ENCODE measurements at places on chromosomes 2 and 18.

DNA sequence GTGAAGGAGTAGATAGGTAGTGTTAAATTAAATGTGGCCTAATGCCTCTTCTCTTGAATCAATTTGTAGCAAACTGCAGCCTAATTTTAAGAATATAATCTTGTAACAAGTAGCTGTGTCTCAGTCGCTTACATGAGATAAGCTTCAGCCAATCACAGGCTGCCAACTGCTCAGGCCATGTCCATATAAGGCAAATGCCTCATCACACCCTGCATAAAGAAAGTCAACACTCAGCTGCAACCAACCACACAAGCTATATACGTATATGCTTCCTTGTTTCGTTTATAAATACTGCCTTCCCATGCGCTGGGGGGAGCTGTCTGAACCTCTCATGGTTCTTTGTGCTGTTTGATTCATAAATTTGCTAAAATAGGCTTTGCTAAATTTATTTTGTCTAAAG, 476.3 kb downstream of the TRIB2 start:
- no peak for DNase-seq

GRCh38 chr2:140027320-140027719, 1247.1 kb upstream of the NXPH2 start:
- DNase-seq: no peak

- no peak for DNase-seq
These were observed 123.6 kb downstream of the LRATD1 start for GRCh38 chr2:14756122-14756541.

- DNase-seq: no peak
These were observed 143.0 kb downstream of the TANC1 start for GRCh38 chr2:159111346-159111927.

- no peak for DNase-seq
These were observed 663.9 kb upstream of the LRRTM1 start for GRCh38 chr2:80968450-80968849.

- no peak for DNase-seq
These were observed 188.9 kb downstream of the LTBP1 start for GRCh38 chr2:33135645-33136044.

DNA sequence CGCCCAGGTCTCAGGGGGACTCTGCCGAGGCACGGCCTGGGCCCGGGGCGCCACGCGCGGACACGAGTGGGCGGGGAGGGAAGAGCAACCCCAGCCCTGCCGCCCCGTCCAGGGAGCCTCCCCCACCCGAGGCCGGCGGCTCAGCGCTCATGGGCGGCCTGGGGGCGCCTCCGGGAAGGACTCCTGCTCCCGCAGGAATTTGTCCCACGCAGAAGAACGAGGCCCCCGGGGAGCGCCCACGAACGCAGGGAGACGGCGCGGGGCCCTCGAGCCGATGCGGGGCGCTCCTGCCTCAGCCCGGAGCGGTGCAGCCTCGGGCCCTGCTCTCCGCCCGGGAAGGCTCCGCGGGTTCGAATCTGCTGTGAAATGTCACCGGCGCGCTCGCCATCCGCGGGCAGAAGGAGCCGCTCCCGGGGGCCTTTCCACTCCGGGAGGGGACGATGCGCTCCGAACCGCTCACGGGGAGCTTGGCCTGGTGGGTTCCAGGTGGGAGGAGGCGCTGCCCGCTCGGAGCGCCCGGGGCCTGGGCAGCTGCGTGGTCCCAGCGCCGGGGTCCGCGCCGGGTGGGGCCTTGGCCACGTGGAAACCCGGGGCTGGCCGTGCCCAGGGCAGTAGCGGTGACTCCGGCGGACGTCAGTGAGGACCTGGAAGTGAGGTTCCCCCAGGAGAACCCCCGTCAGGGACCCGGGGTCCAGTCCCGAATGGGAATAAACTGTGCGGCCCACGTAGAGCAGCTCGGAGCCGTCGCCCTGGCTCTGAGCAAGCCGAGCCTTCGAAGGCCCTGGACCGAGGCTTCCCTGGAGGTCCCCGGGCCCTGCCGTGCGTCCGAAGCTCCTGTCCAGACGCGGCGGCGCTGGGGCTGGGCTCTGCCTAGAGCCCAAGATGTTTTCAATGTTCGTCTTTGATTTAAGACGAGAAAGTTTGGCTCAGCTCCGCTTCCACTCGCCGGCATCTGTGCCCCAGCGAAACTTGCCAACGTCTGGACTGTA, 41.4 kb upstream of the CTDP1 start:
- DNase-seq: no peak

DNA sequence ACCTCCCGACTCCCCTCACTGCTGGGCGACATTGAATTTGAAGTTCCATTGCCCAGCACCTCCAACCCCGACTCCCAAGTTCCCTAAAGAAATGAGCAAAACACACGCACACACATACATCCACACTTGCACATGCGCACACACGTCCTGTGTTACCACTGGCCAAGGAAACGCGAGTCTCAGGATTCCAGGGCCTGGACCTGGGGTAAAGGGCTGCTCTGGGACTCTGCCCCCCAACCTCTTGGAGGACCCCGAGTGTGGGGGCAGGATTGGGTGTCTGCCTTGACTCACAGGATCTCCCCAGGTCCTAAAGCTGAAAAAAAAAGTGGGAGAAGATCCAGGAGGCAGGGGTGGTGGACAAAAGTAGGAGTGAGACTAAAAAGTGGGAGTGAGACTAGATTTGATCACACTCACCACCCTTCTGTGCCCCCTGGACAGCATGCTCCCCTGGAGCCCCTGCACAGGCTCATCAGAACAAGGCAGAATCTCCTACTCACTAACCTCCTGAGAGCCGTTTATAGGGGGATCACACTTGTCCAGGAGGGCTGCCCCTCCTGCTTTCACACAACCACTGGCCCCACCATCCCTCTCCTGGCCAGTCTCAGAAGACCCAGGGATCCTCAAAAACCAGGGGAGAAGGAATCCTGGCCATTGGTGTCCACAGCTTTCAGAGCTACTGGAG, 202.2 kb downstream of the TNS1 start:
- no peak for DNase-seq
